Cerebellum (tissue), 4 donors: ENCODE measurements at places on chromosomes 12 and 14.

DNA sequence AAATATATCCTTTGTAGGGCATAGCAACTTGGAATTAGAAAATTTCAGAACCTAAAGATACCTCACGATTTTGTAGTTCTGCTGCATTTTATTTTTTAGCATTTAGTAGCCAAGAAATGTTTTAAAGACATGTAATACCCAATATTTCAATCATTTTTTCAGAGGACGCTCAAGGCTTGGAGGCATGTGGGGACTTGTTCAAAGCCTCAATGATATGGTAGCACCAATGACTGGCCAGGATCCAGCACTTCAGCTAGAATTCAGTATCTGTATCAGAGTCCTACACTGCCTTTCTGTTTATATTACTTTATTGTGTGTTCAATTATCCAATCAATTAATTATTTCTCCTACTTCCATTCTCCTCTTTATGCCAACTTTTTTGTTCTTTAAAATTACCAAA, 154.8 kb upstream of the NEDD1 start:
- no peak for DNase-seq

DNA sequence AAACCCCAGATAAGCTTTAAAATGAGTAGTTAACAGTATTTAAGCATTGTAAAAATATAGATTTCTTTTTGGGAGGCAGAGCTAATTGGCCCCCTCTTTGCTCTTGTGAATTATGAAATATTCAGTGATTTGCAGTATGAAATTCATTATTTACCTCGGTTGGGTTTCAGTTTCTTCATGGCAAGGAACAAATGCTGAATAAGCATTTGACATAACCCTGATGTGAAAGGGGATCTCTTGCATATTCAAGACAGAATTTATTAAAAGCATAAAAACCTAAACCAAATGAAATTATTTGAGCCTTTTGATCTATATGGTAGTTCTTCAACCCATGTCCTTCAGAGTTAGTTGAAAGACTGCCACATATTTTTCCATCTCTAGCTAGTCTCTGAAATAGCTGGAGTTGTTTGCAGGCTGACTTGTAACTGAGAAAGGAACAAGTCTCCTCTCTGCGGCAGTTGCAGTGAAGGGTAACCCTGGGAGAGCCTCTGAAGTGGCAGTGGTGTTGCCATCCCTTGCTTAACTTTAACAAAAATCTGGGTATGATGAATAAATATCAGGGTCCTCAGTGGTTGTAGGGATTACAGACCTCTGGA, 690 bp downstream of the AKAP6 start:
- DNase-seq = no peak

DNA sequence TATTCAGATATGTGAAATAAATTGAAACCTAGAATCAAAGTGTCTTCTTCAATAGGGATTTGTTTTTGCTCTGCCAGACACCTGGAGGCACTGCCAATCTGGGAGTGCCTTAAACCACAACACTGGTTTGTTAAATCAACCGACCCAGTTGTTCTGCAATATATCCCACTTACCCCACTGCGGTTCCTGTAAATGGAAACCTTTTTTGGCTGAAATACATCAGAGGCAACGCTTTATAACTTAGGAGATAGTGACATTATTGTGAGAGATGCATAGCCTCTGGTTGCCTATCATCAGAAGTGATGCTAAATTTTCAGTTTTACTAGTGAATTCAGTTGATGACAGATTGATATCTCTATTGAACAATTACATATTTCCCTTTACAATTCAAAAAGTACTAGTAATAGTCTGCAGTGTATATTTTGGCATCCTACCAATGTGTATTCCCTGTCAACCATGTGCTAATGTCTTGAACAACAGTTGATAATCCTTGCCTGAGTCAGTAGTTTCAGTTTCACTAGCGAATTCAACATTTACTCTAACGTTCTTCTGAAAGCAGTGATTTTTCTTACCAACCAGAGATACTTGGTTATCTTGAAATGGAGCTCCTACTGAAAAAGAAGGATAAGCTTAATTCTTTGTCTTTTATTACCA, 30.5 kb downstream of the PPP2R5C start:
- peak; percentile 26 for DNase-seq

- DNase-seq = no peak
These were observed 3.7 kb upstream of the ART4 start for GRCh38 chr12:14846876-14847580.

DNA sequence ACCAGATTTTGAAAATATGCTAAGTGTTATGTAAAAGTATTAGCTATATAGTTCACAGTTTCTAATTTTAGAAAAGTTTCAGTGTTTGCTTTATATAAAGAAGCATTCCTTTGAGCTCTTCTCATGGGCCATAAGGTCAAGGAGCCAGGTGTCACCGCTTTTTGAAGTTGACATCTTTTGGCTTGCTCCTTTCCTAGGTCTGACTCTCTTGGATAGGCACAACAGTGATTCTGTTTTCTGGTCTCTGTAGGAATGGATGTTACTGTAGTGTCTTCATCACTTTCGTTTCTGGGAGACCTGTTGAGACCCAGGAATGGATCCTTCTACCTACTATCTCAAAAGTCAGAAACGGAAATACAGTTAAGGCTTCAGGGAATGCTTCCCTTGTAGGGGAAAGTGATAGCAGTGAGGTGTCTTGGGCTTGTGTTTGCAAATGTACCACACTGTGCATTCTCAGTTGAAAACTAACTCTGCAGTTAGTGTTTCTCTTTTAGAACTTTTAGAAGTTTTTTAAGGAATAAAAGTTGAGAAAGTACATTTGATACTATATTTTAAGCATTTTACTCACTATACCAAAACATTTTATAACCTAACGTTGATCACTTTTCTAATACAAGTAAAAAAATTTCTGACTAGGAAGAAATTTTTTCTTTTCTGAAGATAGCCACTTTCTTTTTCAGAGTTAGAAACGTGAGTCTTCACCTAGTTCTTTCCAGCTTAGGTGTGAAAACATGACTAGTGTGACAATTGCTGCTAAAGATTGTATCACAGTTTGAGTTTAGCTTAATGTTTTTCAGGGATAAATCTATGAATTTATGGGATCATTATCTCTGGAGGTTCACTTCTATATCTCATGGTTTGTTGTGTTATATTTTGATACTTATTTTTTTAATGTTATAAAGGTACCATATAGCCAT, 20.8 kb downstream of the VRK1 start:
- no peak for DNase-seq

GRCh38 chr12:78739653-78740052, 124.9 kb upstream of the SYT1 start:
- no peak for DNase-seq
